Panc1 (cell line): ENCODE measurements at places on chromosomes 6 and 20.

GRCh38 chr20:16043931-16044330, 529.3 kb downstream of the KIF16B start:
- H3K36me3 ChIP-seq: no peaks in the 10 kb centered on the region
- H3K27me3 ChIP-seq: no peaks in the 10 kb centered on the region
- no peak for DNase-seq

DNA sequence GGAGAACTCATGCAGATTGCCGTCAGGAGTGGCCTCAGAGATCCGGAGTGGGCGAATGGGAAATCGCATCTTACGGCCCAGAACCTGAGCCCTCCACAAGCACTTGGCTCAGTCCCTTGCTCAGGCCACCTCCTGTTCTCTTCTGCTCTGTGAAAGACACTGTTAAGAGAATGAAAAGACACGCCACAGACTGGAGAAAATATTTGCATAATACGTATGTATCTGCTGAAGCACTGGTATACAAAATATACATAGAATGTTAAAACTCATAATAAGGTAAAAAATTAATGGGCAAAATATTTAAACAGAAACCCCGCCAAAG, 838 bp upstream of the POM121L2 start:
- peaks cover 3% of the 10 kb centered on the region; the same call in 1 of the 2 replicates for H3K4me1 ChIP-seq
- no peak overlapping the region for H3K27ac ChIP-seq
- H3K4me3 ChIP-seq: peak overlapping the region; percentile 67
- H3K36me3 ChIP-seq: no peaks in the 10 kb centered on the region

DNA sequence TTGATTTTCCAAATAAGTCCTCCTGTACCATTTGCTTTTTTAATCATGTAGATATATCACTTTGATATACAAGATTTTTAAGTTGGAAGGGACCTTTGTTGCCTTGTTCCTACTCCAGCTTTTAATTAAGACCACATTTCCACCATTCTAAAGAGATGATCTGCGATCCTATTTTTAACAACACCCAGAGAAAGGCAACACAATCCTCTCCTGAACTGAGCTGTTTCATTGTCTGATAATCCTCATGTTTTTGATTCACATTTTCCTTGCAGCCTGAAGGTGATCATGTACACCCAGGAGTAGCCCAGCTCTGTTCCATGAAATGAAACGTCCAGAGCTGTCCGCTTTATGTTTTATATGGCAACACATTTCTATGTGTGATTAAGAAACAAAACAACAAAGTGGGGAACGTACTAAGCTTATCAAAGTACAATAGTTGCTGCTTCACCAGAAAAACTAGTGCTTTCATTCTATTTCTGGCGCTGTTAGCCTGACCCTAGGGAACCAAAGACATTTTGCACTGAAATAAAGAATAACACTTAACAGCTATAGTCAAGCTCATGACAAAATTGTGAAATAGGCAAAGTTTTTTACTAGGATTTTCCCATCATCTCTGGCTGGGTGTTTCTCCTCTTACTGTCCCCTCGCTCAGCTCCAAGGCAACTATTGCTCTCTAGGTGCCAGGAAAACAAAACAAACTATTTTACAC, 22.6 kb upstream of the TRAF3IP2 start:
- H3K4me1 ChIP-seq: peaks cover 7% of the 10 kb centered on the region; the same call in 1 of the 2 replicates
- H3K27me3 ChIP-seq: no peaks in the 10 kb centered on the region
- no peaks in the 10 kb centered on the region for H3K36me3 ChIP-seq
- no peak overlapping the region for H3K27ac ChIP-seq

DNA sequence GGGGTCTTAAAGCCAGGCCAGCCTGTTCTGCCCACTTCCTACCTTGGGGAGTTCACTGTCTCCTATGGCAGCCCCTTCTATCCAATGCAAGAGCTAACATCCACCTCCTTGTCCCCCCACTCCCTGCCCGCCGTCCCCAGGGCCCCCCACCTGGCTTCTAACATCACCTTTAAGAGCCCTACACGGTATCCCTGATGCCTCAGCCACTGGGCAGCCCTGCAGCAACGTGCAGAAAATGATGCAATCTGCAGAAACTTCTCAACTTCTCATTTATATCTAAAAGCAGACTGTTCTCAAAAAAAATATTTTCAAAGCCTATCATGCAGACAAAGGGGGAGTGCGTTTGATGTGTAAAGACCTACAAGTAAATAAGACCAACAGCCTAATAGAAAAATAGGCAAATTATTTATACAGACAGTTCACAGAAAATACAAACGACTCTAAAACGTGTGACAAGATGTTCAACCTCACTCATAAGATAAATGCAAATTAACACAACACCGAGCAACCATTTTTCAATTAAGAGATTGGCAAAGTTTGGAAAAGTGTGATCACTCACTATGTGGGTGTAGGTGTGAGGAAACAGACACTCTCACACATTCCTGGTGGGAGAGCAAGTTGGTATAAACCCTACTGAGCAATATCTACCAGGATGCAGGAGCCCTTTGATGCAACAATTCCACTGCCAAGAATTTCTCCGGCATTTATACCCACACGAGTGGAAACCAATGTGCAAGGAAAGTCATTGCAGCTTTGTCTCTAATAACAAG, 15.1 kb upstream of the HCK start:
- no peak overlapping the region for H3K4me3 ChIP-seq
- peak overlapping the region; percentile 64; the same call in 1 of the 2 replicates for H3K27ac ChIP-seq
- no peaks in the 10 kb centered on the region for H3K36me3 ChIP-seq
- H3K27me3 ChIP-seq: no peaks in the 10 kb centered on the region; the same call in 1 of the 2 replicates
- DNase-seq: no peak
- H3K4me1 ChIP-seq: peaks cover under 1% of the 10 kb centered on the region; the same call in 1 of the 2 replicates

DNA sequence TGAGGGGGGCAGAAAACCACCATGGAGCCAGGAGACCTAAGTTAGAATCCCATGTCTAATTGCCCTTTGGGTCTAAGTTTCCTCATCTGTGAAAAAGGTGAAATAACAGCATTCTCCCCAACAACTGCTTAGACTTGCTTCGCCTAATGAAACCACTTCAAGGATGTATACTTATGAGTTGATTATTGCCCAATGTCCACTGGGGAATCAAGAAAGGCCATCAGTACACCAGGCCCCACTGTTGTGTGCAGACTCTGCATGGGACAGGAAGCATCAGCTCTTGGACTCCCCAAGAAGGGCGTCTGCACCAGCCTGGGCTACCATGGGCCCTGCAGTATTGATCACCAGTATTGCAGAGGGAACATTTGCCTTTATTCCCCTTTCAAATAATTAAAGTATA, 189.6 kb downstream of the MAFB start:
- no peaks in the 10 kb centered on the region for H3K36me3 ChIP-seq
- no peak for DNase-seq
- H3K4me3 ChIP-seq: no peak overlapping the region
- no peak overlapping the region for H3K27ac ChIP-seq
- no peaks in the 10 kb centered on the region for H3K27me3 ChIP-seq
- H3K4me1 ChIP-seq: no peaks in the 10 kb centered on the region

DNA sequence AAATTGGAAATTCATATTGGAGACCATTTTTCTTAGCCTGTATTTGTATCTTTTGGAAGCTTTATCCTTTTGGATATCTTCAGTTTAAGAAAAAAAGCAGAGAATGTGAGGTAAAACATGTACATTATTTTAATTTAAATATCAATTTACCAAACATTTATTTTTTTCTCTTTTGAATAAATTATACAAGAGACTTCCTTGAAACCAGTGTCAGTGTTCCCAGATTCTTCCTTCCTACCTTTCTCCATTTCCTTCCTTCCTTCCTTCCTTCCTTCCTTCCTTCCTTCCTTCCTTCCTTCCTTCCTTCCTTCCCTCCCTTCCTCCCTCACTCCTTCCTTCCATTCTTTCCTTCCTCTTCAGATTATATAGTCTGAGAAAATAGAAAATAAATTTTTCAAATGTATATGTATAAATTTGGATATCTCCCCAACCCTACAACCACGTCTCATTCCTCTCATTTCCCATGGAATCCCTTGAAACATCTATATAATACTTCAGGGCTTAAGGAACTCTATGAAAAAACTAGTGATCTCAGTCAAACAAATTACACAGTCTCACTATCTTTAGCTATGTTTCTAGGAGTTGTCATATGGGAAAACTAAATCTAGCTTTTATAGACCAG, 528.4 kb downstream of the GRIK2 start:
- DNase-seq: no peak
- H3K36me3 ChIP-seq: no peaks in the 10 kb centered on the region
- no peaks in the 10 kb centered on the region for H3K4me1 ChIP-seq

- no peak overlapping the region for H3K4me3 ChIP-seq
- peaks cover 6% of the 10 kb centered on the region; the same call in 1 of the 2 replicates for H3K27me3 ChIP-seq
- H3K27ac ChIP-seq: no peak overlapping the region
Measured at GRCh38 chr6:87078983-87079616, 15.8 kb downstream of the CGA start.

DNA sequence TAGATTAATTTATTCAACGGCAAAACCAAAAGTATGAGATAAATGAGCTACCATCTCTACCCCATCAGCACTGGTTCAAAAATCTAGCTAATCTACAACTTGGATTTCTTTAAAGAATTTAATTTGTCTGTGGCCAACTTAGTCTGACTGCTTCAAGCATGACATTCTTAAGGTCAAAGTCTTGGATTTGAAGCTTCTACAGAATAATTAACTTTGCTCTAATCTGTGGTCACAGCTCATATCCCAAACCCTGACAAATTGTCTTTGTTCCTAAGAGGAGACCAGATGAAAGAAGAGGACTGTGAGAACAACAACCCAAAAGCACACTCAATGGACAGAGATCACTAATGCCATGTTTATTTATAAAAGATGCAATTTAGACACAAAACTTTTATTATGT, 166.9 kb upstream of the EPHA7 start:
- no peak overlapping the region for H3K4me3 ChIP-seq
- no peak overlapping the region for H3K27ac ChIP-seq
- H3K27me3 ChIP-seq: no peaks in the 10 kb centered on the region
- no peaks in the 10 kb centered on the region for H3K36me3 ChIP-seq

GRCh38 chr6:100880853-100881706, at the start of gene ASCC3:
Gene ASCC3, minus strand, starts transcription at chr6:100881329. Its CDS starts 13,332 bp downstream, at chr6:100867997.
- peaks cover 27% of the 10 kb centered on the region for H3K4me1 ChIP-seq
- H3K27ac ChIP-seq: peak within 1 kb of the TSS; percentile 98
- no peaks in the 10 kb centered on the region for H3K36me3 ChIP-seq
- DNase-seq: peak; percentile 43

DNA sequence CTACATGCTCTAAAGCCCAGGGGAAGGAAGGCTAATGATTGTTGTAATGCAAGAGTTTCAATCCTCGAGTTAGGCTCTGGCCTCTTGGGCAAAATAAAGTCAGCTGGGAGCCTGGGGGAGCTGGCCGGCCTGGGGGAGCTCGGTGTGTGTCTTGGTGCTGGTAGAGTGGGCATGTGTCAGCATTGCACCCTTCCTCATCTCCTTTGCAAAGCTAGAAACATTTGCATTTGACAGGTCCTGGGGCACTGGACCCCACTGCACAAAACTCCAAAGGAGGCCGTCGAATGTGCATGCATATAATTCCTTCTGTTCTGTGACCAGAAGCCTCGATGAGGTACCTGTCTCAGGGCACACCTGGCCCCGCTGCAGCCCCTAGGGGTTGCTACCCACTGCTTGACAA, 74.6 kb upstream of the SLC22A23 start:
- DNase-seq: no peak
- peaks cover 21% of the 10 kb centered on the region for H3K27me3 ChIP-seq
- no peak overlapping the region for H3K27ac ChIP-seq
- no peaks in the 10 kb centered on the region for H3K4me1 ChIP-seq
- no peak overlapping the region for H3K4me3 ChIP-seq
- H3K36me3 ChIP-seq: no peaks in the 10 kb centered on the region

DNA sequence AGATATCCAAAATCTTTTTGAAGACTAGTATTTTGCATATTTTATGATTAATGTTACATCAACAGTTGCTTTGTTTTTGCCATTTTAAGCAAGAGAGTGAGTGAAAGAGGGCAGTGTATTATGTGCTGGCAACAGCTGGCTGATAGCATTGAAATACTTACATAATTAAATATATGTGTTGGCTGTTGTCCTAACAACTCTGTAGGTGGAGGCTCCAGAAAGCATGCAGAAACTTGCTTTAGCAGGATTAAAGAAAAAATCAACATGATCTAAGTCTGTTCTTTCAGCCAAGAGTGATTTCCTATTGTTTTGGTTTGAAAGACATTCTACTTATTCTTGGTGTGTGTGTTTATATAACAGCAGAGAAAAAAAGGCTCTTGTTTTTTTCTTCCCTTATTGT, 127.5 kb downstream of the CDKAL1 start:
- H3K36me3 ChIP-seq: no peaks in the 10 kb centered on the region
- no peaks in the 10 kb centered on the region; the same call in 1 of the 2 replicates for H3K4me1 ChIP-seq
- no peak overlapping the region; the same call in 1 of the 2 replicates for H3K27ac ChIP-seq

- no peak for DNase-seq
- no peak overlapping the region for H3K4me3 ChIP-seq
- no peaks in the 10 kb centered on the region for H3K27me3 ChIP-seq
Measured at GRCh38 chr6:51257938-51258337, 439.3 kb downstream of the TFAP2B start.

GRCh38 chr20:45588800-45589199, 9.7 kb upstream of the WFDC8 start:
- no peak for DNase-seq
- H3K4me1 ChIP-seq: no peaks in the 10 kb centered on the region
- H3K27me3 ChIP-seq: no peaks in the 10 kb centered on the region

DNA sequence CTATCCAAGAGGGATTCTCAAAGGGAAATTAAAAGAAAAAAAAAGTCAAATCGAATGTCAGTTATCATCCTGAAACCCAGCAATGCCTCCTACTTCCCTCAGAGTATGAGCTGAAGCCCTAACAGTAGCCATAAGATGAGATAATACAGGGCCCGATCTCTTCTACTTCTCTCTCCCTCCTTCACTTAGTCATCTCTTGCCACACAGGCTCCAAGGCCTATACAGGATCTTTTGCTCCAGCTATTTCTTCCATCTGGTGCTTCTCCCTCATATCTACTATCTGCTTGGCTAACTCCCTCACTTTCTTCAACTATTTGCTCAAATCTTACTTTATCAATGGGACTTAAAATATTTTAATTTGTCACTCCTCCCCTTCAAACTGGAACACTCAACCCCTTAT, 215.3 kb downstream of the RNGTT start:
- H3K27me3 ChIP-seq: no peaks in the 10 kb centered on the region
- H3K4me1 ChIP-seq: no peaks in the 10 kb centered on the region
- no peaks in the 10 kb centered on the region for H3K36me3 ChIP-seq
- H3K4me3 ChIP-seq: no peak overlapping the region
- DNase-seq: no peak
- H3K27ac ChIP-seq: no peak overlapping the region

DNA sequence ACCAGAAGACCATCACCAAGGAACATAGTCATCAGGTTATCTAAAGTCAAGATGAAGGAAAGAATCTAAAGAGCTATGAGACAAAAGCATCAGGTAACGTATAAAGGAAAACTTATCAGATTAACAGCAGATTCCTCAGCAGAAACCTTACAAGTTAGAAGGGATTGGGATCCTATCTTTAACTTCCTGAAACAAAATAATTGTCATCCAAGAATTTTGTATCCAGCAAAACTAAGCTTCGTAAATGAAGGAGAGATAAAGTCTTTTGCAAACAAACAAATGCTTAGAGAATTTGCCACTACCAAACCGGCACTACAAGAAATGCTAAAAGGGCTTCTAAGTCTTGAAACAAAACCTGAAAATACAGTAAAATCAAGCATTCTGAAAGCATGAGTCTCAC, 71.0 kb downstream of the HECA start:
- H3K4me3 ChIP-seq: no peak overlapping the region
- no peak overlapping the region for H3K27ac ChIP-seq
- no peaks in the 10 kb centered on the region for H3K4me1 ChIP-seq
- no peak for DNase-seq
